ENCODE measurements at places on chromosomes 1 and 21.

GRCh38 chr1:46188295-46189030 is 9.8 kb downstream of the POMGNT1 start:
- no peak for DNase-seq

DNA sequence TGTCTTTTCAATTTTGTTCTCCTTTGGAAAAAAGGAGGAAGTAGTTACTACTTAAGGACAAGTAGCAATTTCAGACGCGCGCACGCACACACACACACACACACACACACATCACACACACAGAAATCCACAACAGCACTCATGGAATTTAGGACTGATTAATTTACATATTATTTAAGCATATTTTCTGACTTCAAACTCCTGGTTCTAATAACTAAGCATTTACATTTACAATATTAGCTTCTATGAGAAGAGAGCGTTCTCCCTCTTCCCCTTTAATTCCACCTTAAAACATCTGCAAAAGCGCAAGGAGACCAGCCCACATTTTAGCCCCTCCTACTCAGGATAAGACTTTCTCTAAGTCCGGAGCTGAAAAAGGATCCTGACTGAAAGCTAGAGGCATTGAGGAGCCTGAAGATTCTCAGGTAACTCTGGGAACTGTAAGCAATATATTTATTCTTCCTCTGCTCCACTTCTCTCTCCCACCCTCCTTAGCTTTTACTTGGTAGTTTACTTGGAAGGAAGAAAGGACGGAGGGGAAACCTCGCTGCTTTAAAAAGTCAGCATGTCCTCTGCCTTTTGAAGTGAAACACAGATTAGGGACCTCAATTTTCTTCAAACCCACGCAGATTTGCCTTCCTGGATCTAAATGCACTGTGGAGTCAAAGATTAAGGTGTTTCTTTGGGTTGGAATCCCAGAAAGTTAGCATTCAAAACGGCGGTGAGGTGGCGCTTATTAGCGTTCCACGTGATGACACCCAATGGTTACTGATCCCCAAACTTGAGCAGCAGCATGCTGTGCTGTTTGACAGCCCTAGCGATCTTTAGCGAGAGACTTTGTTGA is at the start of gene PLA2G4A:
TSS of gene PLA2G4A (plus strand) at position 339 of the 844 bp plus-strand sequence. CDS start 25,406 bp downstream, outside the sequence.
- DNase-seq, result peak; percentile 79

DNA sequence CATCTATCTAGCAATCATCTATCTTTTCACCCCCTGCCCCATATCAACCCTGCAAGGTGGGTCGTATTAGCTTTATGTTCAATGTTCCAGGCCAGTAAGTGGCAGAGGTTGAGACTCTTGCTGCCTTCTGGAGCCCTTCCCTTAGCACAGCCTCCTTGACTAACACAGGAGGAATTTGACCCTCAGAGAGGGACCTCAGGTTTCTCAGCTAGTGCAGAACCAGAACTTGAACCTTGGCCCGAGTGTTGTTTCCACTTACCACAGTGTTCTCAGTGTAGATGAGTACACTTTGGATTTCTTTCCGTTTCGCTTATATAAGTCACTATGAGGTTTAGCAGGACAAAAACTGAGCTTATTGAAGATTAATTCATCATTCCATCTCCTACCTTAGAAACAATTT is 11.1 kb upstream of the ATF3 start:
- no peak for DNase-seq

- no peak for DNase-seq
Measured at GRCh38 chr1:223684488-223684792, 18.9 kb upstream of the CAPN8 start.

DNA sequence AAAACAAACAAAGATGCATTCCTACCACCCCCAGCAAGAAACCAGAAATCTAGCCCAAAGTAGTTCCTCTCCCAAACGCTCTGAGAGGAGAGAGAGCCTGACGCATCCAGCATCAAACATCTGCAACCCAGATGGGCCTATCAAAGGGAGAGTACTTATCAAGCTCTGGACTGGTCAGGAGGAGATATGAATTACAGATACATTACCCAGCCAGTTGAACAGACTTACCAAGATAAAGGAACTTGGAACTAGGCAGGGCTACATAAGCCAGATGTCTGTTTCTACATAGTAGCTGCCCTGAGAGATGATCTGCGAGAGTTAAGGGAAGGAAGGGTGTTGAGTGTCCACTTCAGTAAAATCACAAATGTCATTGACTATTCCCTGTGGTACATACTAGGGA is 138.4 kb downstream of the PAPPA2 start:
- DNase-seq, result no peak

All from HAP-1 (cell line).